GM19239 (cell line): ENCODE measurements at places on chromosomes 2 and 18.

GRCh38 chr2:97645112-97645694 is 659 bp upstream of the COX5B start:
- DNase-seq = no peak

DNA sequence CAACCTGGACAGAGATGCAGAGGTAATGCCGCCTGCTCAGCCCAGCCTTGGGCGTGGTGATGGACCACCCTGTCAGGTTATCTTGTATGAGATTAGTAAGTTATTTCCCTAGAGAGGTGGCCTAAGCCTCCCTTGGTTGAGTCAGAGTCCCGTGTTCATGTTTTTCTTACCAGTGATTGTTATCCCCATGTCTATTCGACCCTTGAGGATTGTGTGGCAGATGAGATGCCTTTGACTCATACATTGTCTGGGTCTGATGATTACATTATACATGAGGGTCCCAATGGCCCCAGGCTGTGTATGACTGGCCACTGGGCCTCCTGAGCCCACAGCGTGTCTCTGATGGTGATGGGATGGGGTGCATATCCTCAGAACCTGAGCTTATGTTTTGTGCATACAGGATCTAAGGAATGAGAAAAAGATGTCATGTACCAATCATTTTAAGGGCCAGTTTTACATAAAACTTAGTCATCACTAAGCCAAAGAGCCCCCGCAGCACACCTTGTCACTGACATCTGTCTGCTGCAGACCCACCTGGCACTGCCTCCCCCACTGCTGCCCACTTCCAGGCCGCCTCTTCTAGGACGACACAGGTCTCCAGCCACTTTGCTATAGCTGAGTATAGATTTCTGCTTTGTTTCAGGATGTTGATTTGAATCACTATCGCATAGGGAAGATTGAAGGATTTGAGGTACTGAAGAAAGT is 7.7 kb downstream of the PPP1R7 start:
- DNase-seq = no peak

DNA sequence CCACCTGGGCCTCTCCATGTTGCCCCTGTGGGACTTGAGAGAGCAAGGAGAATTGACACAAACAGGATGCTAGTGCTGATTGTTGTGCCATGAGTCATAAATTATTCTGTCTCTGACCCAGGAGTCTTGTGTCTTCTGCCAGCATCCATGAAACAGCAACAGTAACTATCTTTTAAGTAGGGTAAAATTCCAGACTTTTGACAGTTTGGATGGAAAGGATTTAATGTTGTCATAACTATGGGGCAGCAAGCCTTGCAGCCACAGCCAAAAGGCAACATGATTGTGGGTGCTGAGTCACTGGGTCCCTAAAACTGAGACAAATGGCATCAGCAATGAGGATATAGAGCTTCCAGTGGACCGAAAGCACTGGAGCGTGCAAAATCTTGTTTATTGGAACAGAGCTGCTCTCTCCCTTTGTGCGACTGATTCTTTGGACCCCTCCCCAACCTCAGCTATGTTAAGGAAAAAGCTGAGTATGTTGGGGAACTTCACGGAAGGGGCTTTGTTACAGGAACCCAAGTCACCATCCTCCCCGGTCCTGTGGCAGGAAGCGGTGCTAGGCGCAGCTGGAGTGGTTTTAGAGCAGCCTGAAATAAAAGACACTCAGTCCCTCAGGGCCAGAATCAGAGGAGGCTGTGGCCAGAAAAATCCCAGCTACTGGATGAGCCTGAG is 9.6 kb upstream of the ITPRIPL1 start:
- no peak for DNase-seq

- no peak for DNase-seq
Observed at GRCh38 chr2:115071534-115071933, 629.1 kb downstream of the DPP10 start.

- DNase-seq = no peak
Observed at GRCh38 chr2:217168496-217168895, 308.6 kb upstream of the TNP1 start.

DNA sequence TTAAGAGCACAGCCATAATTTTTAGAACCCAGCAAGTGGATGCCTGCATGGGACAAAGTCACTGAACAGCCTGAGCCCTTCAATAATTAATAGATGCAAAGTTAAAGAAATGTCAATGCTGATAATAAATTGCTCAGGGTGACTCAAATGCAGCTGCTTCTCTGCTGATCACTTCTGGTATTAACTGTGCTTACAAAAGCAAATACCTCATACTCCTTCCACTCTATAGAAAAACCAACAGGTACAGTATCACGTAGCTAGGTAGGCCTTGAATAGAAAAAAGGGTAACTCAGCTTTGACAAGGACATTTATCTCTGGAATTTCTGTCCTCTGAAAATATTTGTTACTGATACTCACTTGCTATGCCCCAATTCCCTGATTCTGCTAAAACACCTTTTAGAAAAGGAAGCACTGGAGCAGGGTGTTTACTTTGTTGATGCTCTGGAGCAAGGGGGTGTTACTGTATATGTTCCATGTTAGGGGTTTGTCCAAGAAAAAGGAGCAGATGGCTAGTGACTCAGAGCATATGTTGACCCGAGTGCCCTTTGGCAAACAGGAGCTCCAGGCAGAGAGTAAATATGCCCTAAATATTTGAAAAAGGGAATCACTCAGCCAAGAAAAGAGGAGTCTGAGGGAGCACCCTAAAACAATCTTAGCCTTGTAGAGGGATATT is 59.1 kb upstream of the RTN4 start:
- no peak for DNase-seq

- DNase-seq = no peak
Observed at GRCh38 chr18:45248240-45248903, 366.9 kb upstream of the SLC14A2 start.

GRCh38 chr2:212998626-212999359 is 152.6 kb downstream of the IKZF2 start:
- no peak for DNase-seq

DNA sequence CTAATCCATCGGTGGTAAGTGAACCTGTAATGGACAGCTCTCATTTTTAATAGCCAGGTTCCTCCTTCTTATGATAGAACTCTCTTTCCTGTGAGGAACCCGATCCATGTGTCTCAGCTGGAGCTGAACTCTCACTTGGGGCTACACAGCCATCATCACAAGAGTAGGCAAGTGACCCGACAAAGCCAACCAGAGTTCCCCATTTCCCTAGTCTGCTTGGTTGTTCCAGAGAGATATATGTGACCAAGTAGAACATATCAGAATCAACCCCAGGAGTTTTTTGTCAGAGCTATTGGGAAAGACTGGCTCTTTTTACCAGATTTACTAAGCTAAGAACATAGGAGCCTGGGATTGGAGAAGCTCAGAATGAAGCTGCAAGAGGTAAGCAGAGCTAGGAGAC is 14.6 kb upstream of the HNRNPLL start:
- no peak for DNase-seq
